ENCODE measurements at places on chromosomes 7 and 10.

- no peak for DNase-seq
These were observed 126.8 kb downstream of the GALNT11 start for GRCh38 chr7:152152267-152152666.

DNA sequence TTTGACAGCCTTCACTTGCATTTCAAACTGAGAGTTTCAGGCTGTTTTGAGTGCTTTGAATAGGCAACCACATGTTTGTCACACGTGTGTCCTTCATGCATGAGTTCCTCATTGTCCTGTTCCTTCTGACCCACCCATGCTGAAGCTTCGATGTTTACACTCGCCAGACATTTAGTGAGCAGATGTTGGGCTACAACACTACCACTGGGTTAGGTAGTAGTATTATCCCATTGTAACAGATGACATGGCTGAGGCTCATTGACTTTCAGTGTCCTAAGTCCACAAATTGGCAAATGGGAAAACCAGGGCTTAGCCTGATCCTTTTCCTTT, 456.1 kb downstream of the PHTF2 start:
- no peak for DNase-seq

GRCh38 chr7:38813768-38814167, 95.2 kb downstream of the VPS41 start:
- DNase-seq: no peak

DNA sequence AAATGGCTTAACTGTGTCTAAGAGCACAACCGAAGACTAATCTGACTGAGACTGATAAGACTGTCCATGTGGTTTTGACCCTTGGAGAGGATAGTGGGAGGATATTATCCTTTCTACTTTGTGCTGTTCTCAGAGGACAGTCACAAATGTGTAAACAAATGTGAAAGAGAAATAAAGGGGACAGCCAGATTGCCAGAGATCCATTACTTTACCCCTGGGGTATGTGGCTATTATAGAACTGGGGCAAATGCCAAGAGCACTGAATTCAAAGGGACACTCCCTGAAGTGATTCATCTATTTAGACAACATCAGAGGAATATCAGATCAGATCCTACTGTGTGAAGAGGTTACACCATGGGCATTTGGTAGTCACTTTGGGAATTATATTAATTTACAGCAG, 154.7 kb downstream of the RNLS start:
- no peak for DNase-seq

GRCh38 chr10:33113466-33113865, 155.4 kb upstream of the ITGB1 start:
- no peak for DNase-seq

DNA sequence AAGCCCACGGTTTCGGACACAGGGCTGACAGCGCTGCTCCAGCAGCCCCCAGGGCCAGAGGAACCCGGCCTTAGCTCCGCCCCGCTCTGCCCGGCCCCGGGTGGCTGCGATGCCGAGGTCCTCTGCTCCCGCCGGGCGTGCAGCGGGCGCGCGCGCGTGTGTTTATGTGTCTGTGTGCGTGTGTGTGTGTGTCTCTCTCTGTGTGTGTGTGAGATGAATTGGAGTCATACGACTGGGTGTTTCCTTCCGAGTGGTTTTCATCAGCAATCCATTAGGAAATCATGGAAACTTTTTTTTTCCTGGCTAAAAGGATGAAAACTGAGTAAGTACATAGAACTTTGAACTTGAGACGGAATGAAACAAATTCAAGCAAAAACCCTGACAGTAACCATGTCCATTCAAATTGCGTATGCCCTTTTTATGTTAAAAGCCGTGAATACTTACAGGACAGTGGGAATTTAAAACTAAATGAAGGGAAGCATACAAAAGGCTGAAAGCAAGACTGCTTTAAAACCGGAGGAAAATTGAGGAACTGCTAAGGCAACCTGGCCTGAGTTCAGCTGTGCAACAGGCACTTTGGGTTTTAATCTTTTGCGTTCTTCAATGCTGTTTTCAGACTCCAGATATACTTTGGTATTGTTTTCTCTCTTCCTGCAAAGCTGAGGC, at the start of gene CPED1:
Gene CPED1 (plus strand): TSS at position 121 of the 666 bp plus-strand sequence. CDS start 911 bp downstream, outside the sequence.
- peak; percentile 79 for DNase-seq

DNA sequence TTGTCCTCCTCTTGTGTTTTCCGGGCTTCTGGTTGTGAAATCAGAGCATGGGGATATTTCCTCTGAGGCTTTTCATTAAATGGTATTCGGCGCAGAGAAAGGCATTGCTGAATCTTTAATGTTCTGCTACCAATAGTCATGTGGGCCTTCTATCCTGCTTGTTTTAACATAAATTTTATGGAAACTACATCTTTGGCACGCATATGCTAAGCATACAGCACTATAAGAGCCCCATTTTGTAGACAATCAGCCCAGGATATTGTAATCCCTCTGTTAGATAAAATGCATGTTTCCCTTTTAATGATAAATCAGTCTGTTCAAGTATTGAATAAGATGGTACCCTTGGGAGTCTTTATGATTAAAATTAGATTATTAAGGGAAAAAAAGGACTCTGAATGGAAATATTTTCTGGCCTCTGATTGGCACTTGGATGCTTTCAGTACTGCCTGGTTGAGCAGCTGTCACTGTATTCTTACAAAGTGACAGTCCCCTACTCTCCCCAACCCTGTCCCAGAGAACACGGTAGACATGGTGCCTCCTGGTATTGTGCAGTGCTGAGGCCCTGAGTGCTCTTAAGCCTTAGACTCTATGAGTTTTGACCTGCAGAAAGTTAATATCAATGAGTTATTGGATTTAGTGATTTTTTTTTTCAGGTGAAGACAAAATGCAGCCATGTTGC, 256.3 kb downstream of the POU6F2 start:
- no peak for DNase-seq
